ENCODE measurements at places on chromosomes 1 and 21. TPM values are rescaled to one million over a fixed set of nuclear protein-coding genes. Genes with fewer than 3 reads are reported as not detected.

The SLC26A9 gene
- total RNA-seq, result 0.53 TPM

The RAP1GAP gene
- 1.9 TPM for total RNA-seq

The PMF1 gene
- total RNA-seq, result 64.5 TPM

The KCNC4 gene
- total RNA-seq, result 5.1 TPM

The CFAP107 gene
- not detected for total RNA-seq

The CHI3L2 gene
- 2.2 TPM for total RNA-seq

The FAM110D gene
- total RNA-seq, result 0.23 TPM

The HES2 gene
- 50.6 TPM for total RNA-seq

The ALX3 gene
- total RNA-seq, result 0.57 TPM

The PLA2G4A gene
- 13.0 TPM for total RNA-seq

The KCNJ6 gene
- total RNA-seq, result not detected

The NPHS2 gene
- not detected for total RNA-seq

The RGS5 gene
- 18.6 TPM for total RNA-seq

Data from esophagus squamous epithelium (tissue), 5 donors.